ENCODE measurements at places on chromosomes 7 and 10.

GRCh38 chr10:89503652-89504370 is 31.6 kb downstream of the SLC16A12 start:
- H3K4me3 ChIP-seq: no peak overlapping the region
- H3K4me1 ChIP-seq: peaks cover 11% of the 10 kb centered on the region
- DNase-seq: no peak
- no peaks in the 10 kb centered on the region for H3K36me3 ChIP-seq
- H3K27ac ChIP-seq: no peak overlapping the region

- H3K27ac ChIP-seq: no peak overlapping the region
- H3K4me3 ChIP-seq: no peak overlapping the region
- no peak for DNase-seq
- H3K4me1 ChIP-seq: no peaks in the 10 kb centered on the region
Observed at GRCh38 chr7:82729172-82730030, 285.8 kb upstream of the CACNA2D1 start.

GRCh38 chr7:151644554-151644953 is 124.9 kb upstream of the RHEB start:
- no peaks in the 10 kb centered on the region for H3K4me1 ChIP-seq
- no peak for DNase-seq
- no peak overlapping the region for H3K4me3 ChIP-seq
- no peaks in the 10 kb centered on the region for H3K36me3 ChIP-seq

- H3K4me1 ChIP-seq: no peaks in the 10 kb centered on the region
- DNase-seq: no peak
- H3K27ac ChIP-seq: no peak overlapping the region
- no peaks in the 10 kb centered on the region for H3K36me3 ChIP-seq
Observed at GRCh38 chr7:132254455-132254854, 321.8 kb downstream of the PLXNA4 start.

GRCh38 chr10:44399659-44400451 is 15.0 kb upstream of the CXCL12 start:
- no peak overlapping the region for H3K27ac ChIP-seq
- no peaks in the 10 kb centered on the region for H3K4me1 ChIP-seq
- no peaks in the 10 kb centered on the region for H3K36me3 ChIP-seq
- DNase-seq: no peak

GRCh38 chr7:54796150-54796549 is 37.1 kb upstream of the SEC61G start:
- no peaks in the 10 kb centered on the region for H3K4me1 ChIP-seq
- no peak overlapping the region for H3K27ac ChIP-seq

DNA sequence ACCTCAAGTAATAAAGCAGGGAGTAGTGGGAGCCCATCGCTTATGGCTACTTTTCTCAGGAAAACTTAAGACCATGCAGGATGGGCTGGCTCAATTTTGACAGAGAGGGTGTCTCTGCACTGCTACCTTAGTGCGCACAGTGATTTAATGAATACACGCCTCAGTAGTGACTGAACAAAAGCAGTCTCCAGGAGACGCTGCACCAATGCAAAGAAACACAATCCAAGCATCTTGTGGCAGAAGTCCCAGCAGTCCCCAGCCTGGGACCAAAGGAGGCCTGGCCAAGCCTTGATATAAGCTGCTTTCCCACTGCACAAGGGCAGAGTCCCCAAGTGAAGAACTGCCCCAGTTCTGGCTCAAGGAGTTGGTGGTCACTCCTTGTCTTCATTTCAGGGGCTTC is 368.9 kb downstream of the KCNMA1 start:
- DNase-seq: no peak
- no peak overlapping the region for H3K27ac ChIP-seq
- H3K4me1 ChIP-seq: peaks cover 12% of the 10 kb centered on the region
- H3K36me3 ChIP-seq: no peaks in the 10 kb centered on the region
- no peak overlapping the region for H3K4me3 ChIP-seq

- H3K4me1 ChIP-seq: no peaks in the 10 kb centered on the region
- no peak overlapping the region for H3K27ac ChIP-seq
- H3K27me3 ChIP-seq: peaks cover 10% of the 10 kb centered on the region
- H3K4me3 ChIP-seq: no peak overlapping the region
Observed at GRCh38 chr7:50684011-50684712, 98.5 kb downstream of the GRB10 start.

GRCh38 chr7:141533149-141533949 is 17.9 kb upstream of the AGK start:
- peaks cover 20% of the 10 kb centered on the region for H3K27me3 ChIP-seq
- H3K4me3 ChIP-seq: no peak overlapping the region
- peak; percentile 34 for DNase-seq
- H3K27ac ChIP-seq: no peak overlapping the region
- no peaks in the 10 kb centered on the region for H3K36me3 ChIP-seq
- H3K4me1 ChIP-seq: peaks cover 7% of the 10 kb centered on the region

GRCh38 chr7:128162666-128163065 is 78.4 kb upstream of the LEP start:
- no peak overlapping the region for H3K27ac ChIP-seq
- H3K4me3 ChIP-seq: no peak overlapping the region
- DNase-seq: no peak
- no peaks in the 10 kb centered on the region for H3K36me3 ChIP-seq
- peaks cover 54% of the 10 kb centered on the region for H3K27me3 ChIP-seq
- H3K4me1 ChIP-seq: peaks cover 6% of the 10 kb centered on the region

DNA sequence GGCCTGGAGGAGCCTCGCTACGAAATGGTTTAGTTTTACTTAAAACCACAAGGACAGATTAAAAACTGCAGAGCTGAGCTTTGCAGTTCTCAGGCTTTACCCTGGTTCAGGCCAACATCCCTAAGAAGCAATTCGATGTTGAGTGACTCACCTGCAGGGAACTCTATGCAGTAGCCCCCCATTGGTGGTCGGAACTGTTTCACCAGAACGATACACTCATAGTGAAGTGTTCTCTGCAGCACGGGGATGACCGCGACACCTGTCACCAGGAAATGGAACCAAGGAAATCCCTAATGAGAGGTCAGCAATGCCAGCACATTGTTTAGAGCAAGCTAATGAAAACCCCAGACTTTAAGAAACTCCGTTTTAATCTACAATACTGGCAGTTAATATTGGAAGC is 18.0 kb downstream of the NUDT5 start:
- no peak overlapping the region for H3K4me3 ChIP-seq
- no peaks in the 10 kb centered on the region for H3K27me3 ChIP-seq
- peaks cover 35% of the 10 kb centered on the region for H3K4me1 ChIP-seq
- no peak overlapping the region for H3K27ac ChIP-seq

DNA sequence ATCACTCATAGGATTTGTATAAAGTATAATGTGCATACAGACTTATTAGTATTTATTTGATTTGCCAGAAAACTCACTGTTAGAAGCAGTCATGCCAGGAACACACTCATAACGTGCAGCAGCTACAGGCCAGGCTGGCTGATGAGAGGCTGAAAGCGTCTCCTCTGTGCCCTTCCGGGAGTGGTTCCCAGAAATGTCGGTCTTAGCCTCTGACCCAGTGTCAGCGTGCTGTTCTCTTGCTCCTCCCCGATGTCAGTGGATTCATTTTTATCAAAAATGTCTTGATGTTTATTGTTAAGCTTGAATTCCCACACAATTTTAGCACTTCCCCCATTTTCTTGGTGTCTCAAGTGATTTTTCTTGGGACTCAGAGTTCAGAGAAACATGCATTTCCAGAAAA is 33.3 kb upstream of the GARS1 start:
- peaks cover 7% of the 10 kb centered on the region for H3K36me3 ChIP-seq
- H3K4me3 ChIP-seq: no peak overlapping the region
- no peaks in the 10 kb centered on the region for H3K4me1 ChIP-seq

- H3K27ac ChIP-seq: no peak overlapping the region
- no peak overlapping the region for H3K4me3 ChIP-seq
- H3K4me1 ChIP-seq: peaks cover 61% of the 10 kb centered on the region
- DNase-seq: no peak
- peaks cover 17% of the 10 kb centered on the region for H3K36me3 ChIP-seq
Observed at GRCh38 chr10:45429790-45430189, 55.8 kb downstream of the ALOX5 start.

Data from activated T-helper 1 cell treated with anti-CD3 and anti-CD28 coated beads, Interleukin-12 subunit alpha, Interleukin-12 subunit beta, Interleukin-2, Interleukin-4 antibody, amounts not matched to agents 30 ng/mL and 10 ng/mL and 1 ng/mL, durations not matched to agents 14 hours and 24 hours and 36 hours (primary cell).